ENCODE measurements at places on chromosomes 6 and 20.

- DNase-seq, result peak; percentile 59
These were observed 637 bp downstream of the ARID1B start for GRCh38 chr6:156777577-156778453.

- no peak for DNase-seq
These were observed 117.5 kb upstream of the C6orf118 start for GRCh38 chr6:165426892-165427291.

GRCh38 chr6:150775415-150776203 lies 89.9 kb upstream of the MTHFD1L start:
- no peak for DNase-seq

- peak; percentile 14 for DNase-seq
These were observed 272.3 kb downstream of the SYNE1 start for GRCh38 chr6:152364866-152365265.

- DNase-seq, result no peak
These were observed 19.7 kb downstream of the PPIL6 start for GRCh38 chr6:109420751-109421150.

DNA sequence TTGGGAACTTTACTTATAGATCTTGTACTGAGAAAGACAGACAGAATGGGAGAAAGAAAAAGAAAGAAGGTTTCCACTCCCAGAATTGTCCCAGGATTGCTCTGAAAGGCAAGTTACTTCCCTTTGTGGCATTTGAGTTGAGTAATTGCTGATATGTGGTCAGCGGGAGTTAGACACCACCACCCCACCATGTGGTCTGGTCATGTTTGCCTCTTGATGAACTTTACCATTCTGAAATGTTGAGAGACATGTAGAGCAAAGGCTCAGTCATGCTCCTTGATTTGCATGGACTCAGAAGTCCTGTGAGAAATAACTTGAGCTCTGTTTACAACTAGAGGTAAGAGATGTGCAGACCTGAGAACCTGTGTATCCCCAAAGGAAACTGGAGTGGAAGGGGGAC lies 17.1 kb downstream of the TCF21 start:
- DNase-seq, result no peak

- DNase-seq, result no peak
These were observed 112.1 kb downstream of the TCP11 start for GRCh38 chr6:35028781-35029769.

DNA sequence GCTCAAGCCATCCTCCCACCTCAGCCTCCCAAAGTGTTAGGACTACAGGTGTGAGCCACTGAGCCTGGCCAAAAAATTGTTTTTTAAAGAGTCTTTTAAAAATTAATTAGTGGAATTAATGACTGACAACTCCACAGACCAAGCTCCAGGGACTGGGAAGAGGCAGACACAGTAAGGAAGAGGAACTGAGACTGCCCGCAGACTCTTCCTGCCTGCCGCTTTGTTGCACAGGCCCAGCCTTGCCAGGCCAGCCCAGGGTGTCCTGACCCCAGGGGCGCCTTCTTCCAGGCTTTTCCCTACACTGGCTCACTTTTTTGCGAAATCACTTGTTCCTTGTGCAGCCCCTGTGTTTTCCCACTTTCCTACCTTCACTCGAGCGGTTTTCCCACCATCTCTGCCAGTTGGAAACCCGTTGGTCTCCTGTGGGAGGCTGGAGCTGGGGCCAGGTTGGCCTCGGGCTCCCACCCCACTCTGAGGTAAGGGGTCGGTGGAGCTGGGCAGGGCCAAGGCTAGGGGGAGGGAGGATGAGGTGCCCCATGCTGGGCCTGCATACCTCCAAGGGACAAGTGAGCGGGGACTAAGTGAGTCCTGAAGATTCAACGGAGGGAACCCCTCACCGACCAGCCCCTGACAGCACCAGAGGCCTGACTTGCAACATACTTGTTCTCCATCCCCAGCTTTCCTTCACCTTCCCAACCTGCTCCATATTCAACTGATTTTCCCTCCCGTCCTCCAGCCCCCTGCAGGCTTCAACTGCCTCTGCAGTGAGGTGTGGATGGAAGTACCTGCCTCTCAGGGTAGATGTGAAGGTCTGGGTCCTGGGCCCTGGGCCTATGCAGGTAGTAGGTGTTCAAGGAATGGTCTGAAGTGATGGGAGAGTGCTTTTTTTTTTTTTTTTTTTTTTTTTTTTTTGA lies 23.5 kb upstream of the SMIM29 start:
- DNase-seq, result peak; percentile 65

DNA sequence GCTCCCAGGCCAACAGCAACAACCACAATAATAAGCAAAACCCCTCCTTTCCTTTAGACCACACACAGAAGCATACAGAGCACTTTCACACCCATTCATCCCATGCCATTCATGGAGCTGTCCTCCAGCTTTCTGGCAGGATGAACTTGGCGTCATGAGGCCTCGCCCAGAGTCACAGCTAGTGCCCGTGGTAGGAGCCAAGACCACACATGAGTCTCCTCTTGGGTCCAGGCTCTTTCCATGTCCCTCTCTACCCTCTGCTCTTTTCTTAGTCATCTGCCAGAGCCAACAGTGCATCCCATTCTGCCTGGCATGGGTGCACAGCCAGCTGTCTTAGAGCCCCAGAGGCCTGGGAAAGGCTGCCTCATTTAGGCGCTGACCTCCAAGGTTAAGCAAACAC lies 1.8 kb upstream of the TGM3 start:
- no peak for DNase-seq

GRCh38 chr6:28258877-28259777 lies at the start of gene NKAPL:
Gene NKAPL (plus strand): TSS chr6:28259297. CDS start chr6:28259372, 75 bp downstream.
- no peak for DNase-seq

- DNase-seq, result no peak
These were observed 65.0 kb upstream of the VSTM2L start for GRCh38 chr20:37837924-37838323.

DNA sequence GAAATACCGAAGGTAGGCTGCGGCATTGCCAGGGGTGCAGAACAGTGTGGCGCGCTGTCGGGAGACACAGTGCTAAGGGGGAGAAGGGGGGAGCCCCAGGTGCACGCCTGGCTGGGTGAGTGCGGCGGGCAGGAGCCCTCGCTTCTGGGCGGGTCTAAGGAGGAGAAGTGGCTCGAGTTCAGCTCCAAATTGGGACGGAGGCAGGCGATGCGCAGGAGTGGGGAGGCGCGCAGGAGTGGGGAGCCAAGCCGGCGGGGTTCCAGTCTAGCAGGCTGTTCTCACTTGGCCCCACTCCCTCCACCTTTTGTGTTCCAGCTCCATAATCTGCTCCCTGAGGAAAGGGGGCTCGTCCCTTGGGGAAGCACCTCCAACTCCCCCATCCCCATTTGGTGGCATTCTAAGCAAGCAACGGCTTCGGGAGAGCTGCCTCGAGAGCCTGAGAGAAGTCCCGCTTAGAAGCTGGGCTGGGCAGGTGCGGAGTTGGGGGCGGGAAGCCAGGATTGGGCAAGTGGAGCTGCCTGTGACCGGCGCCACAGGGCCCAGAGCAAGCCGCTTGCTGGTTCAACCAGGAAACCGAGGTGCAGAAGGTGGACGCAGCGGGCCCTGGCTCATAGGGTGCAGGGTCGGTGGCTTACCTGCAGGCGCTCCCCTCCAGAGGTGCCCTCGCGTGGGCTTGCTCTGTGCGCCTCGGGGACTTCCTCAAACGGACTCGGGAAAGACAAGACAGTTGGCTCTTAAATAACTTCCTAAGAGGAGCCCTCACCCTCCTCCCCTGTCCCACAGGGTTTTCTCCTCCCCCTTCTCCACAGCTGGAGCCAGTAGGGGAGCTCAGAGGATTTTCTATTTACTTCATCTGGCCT lies at the start of gene F13A1:
F13A1 (minus strand) TSS at position 711 of the 860 bp plus-strand sequence. CDS start 1,998 bp downstream, outside the sequence.
- peak; percentile 63 for DNase-seq

GRCh38 chr6:36914227-36914794 lies 28.6 kb downstream of the C6orf89 start:
- DNase-seq, result peak; percentile 84

DNA sequence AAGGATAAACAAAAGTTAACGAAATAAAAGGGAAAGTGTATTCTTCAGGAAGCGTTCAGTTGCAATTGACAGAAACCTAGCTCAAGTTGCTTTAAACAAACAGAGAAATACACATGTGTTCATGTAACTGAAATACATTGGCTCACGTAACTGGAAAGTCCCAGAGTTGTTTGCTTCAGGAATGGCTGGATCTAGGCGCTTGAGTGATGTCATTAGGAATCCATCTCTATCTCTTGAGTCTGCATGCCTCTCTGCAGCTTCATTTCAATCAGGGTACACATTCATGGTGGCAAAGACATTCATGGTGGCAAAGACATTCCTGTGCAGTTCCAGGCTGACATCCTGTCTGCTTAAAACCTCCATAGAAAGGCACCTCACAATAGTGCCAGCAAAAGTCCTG lies 45.4 kb upstream of the EYA2 start:
- no peak for DNase-seq

DNA sequence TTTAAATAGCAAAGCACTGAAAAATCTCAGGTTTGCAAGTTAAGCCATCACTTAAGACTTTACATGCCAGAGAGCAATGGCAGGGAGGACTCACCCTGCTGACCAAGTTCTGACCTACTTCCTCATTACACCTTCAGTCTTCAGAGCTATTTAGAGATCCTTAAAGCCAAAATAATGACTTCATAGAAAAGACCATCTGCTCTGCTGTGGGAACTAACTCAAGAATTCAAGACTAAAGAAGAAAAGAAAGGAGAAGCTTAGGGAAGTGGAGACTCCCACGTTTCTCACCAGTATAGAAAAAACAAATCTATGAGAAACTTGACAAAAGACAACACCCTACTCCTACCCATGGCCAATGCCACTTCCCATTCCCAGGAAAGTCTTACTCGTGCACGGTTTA lies 28.6 kb downstream of the XPO5 start:
- DNase-seq, result no peak

GRCh38 chr20:34549291-34549928 lies 9.1 kb upstream of the MAP1LC3A start:
- DNase-seq, result peak; percentile 95

Data from mesendoderm (in vitro differentiated cells).